Uterus (tissue), 4 donors: ENCODE measurements at places on chromosomes 2 and 18. TPM values are rescaled to one million over a fixed set of nuclear protein-coding genes. Genes with fewer than 3 reads are reported as not detected.

The AMER3 gene
- not detected for total RNA-seq

The CD8B2 gene
- not detected for total RNA-seq

The SANBR gene
- total RNA-seq, result 5.6 TPM

The CABLES1 gene
- total RNA-seq, result 9.5 TPM

The HMSD gene
- not detected for total RNA-seq

The CXXC1 gene
- 58.9 TPM for total RNA-seq

The TACR1 gene
- total RNA-seq, result 1.9 TPM

The USP40 gene
- 59.2 TPM for total RNA-seq

The SPC25 gene
- not detected for total RNA-seq

GRCh38 chr18:28189400-28190239 lies 12.7 kb upstream of the CDH2 start:
- DNase-seq, result no peak

GRCh38 chr2:173834141-173834540 lies 131.0 kb downstream of the SP3 start:
- DNase-seq, result no peak

DNA sequence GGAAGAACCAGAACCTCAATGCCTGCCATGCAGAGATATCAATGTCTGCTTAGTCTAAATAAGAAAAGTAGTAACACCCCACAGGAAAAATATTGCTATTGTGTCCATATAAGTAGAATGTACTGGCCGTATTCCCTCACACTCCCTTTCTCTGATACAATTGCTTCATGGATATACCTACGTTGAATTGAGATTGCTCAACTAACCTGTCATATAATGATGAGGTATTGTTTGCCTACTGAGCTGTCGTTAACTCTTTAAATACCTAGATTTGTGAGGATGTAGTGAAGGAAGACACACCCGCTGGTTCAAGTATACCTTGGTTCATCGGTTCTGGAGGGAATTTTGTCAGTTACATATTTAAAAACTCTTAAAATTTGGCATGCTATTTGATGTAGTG lies 480.7 kb upstream of the TCF4 start:
- no peak for DNase-seq

DNA sequence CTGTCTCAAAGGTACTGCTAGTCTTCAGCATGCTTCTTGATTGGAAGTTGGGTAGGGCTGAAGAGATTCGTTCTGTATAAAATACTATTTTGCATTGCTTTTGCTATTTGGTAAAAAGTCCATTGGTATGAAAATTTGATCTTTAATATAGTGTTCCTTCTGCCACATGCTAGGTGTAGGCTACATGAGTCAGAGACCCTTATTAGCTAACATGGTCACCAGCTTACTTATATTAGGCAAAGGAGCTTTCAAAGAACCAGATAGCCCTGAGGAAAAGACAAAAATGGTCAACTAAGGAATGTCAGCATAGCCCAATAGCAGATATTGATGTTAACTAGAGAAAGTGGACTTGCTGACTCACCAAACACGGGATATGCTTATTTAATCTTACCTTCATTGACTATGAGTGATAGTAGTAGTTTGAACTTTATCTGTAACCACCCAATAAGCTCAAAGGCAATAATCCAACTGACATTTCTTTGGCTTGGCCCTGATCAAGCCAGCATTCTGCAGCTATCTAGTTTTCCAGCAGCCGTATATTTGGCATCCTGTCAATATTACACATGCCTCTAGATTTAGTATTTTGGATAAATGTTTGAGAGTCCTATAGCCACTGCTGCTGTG lies 110.0 kb downstream of the TPGS2 start:
- DNase-seq, result no peak

- no peak for DNase-seq
Measured at GRCh38 chr18:45958730-45959129, 8.4 kb downstream of the EPG5 start.

GRCh38 chr2:159017837-159018236 lies 49.4 kb downstream of the TANC1 start:
- DNase-seq, result no peak

DNA sequence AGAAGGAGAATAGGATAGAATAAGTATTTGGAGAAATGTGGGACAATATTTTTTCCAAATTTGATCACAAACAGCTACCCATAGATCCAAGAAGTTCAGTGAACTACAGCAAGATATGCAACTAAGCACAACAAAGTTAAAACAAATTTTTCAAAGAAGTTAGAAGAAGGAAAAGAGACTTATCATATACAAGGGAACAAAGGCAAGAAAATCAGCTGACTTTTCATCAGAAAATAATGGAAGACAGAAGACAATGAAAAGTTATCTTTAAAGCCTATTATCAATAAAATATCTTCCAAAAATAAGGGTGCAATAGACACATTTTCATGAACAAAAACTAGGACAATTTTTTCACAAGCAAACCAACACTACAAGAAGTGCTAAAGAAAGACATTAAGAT lies 202.8 kb upstream of the FN1 start:
- no peak for DNase-seq

DNA sequence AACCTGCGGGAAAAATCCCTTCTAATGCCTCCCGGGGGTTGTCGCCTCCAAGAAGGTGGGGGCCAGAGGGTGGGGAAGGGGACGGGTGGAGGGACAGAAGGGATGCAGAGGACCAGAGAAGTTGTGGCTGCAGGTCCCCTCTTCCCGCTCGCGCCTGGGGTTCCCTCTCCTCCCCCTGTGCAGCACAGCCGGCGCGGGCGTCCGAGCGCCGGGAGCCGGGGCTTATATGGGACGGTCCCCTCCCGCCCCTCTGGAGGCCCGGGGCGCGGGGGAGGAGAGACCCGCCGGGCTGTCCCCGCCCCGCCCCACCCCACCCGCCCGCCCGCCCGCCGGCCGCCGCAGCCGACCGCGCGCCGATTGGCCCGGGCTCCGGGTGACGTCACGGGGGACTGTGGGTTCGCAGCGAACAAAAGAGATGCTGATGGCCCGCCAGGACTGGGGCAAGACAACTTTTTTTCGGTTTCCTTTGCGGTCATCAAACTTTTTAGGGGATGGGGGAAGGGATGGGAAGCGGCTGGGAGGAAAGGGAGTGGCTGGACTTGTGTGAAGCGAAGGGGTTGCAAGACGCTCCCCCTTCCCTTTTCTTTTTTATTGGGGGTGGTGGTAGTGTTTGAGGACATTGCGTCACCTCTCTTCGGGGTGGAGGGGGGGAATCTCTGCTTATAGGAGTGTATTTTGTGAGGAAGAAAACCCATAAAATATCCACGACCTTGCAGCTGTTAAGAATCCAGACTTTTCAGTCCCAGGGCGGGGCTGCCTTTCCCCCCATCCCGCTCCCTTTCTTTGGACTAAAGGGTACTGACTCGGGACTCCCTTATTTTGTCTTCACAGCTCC lies at the start of gene FN1:
Gene FN1 (minus strand): TSS at position 199 of the 835 bp plus-strand sequence. CDS start 266 bp downstream, outside the sequence.
- DNase-seq, result peak; percentile 96

- DNase-seq, result no peak
Measured at GRCh38 chr2:38256610-38257009, 120.5 kb downstream of the ATL2 start.

DNA sequence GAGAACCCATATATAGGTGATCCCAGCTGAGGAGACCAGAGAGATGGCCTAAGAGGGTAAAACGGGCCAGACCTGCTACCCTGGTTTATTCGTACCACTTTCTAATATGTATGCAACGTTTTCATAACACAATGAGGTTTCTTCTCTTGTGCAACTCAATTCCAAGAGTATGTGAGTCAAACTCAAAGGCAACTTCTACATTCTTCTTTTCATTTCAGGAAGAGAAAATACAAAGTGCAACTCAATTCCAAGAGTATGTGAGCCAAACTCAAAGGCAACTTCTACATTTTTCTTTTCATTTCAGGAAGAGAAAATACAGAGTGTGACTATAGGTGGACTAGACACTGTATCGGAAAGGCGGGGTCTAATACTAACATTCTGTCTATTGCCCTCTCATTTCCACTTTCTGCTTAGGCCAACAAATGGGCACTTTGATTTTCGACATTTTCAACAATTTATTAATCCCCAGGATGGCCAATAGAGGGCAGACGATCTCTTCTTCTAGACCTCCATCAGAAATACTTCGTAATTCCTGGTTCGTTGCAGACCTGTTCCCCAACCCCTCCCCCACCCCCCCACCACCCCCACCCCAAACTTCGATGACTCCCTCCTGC lies 3.7 kb upstream of the CRIM1 start:
- no peak for DNase-seq

DNA sequence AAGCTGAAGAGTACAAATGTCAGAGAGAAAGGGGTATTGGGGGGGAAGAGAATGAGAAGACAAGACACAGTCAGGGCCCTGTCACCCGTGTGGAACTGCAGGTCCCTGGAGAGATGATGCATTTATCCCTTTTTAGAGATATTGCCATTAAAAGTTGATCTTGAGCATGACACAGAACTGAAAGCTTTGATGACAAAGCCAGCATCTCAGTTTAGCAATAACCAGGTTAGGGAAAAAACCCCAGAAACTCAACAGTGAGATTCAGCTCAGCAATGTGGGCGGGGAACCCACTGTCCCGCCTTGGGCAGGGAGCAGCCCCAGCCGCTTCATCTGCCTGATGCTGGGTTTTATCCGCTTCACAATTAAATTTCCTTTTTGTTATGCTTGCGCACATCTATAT lies 181.1 kb downstream of the NEDD4L start:
- no peak for DNase-seq

DNA sequence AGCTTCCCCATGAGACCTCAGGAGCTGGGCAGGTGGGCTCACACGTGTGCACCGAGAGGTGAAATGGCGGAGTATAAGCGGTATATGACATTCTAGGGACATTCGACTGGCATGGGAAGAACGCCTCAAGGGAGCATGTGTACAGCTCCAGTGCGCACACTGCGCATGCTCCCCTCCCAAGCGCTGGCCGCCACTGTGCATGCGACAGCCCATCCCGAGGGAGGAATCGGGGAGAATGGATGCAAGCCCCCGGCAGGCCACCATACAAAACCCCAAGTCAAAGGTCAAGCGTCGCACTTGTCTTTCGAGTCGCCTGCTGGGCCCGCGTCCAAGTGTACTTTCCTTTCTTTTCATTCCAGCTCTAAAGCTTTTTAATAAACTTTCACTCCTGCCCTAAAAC lies 103.4 kb upstream of the ODC1 start:
- no peak for DNase-seq

DNA sequence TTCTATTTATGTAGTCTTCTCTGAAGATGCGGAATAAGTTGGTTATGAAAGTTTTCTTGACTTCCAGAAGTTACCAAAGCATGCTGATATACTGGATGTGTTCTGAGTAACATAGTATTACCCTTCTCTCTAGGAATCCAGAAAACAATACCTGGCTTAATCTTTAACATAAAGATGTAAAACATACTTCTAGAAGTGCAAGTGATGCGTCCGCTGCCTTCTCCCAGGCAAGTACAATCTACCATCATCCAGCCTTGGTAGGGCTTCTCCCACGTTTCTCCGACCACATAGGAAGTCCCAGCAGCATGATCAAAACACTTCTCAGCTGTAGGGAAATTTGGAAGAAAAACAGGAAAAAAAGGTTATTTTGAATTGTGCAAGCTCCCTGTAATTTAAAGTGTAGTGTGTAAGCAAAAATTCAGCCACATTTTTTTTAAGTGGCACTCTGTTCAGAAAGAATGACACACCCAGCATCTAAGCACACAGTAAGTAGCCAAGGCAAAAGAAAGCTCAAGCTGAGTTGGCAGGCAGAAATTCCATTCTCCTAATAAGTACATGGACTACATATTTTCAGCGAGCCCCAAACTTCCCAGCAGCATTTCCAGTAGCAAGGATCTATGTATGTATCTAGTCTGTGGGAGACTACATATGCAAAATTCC lies 5.2 kb downstream of the FN1 start:
- no peak for DNase-seq

DNA sequence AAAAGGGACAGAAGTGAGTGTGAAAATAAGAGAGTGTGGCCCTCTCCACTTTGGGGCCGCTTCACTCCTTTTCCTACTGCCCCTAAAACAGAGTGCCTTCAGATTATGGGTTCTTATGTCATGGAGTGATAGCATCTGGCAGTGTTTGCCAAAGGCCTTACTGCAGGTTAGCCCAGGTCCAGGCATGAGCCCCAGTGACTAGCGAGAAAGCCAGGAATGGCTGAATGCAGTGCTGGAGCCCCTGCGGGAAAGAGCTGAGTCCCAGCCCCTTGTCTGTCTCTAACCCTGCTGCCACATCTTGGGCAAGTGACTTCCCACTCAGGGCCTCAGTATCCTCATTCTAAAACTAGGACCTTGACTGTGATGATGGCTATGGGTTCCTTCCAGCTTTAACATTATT lies 6.0 kb downstream of the IGFBP5 start:
- no peak for DNase-seq

DNA sequence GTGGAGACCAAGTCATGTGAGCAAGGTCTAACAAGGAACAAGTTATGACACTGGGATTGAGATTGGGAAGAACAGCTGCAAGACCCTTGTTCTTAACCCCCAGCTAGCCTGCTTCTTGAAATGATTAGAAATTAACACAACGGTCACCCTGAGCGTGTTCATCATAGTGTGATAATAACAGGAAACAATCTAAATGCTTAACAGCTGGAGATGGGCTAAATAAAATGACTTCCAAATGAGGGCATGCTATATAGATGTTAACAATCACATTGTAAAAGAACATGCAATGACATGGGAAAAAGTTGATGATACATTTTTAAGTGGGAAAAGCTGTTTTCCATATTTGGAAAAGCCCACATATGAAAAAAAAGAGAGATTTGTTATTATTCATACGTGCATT lies 47.6 kb downstream of the RPL37A start:
- DNase-seq, result no peak

DNA sequence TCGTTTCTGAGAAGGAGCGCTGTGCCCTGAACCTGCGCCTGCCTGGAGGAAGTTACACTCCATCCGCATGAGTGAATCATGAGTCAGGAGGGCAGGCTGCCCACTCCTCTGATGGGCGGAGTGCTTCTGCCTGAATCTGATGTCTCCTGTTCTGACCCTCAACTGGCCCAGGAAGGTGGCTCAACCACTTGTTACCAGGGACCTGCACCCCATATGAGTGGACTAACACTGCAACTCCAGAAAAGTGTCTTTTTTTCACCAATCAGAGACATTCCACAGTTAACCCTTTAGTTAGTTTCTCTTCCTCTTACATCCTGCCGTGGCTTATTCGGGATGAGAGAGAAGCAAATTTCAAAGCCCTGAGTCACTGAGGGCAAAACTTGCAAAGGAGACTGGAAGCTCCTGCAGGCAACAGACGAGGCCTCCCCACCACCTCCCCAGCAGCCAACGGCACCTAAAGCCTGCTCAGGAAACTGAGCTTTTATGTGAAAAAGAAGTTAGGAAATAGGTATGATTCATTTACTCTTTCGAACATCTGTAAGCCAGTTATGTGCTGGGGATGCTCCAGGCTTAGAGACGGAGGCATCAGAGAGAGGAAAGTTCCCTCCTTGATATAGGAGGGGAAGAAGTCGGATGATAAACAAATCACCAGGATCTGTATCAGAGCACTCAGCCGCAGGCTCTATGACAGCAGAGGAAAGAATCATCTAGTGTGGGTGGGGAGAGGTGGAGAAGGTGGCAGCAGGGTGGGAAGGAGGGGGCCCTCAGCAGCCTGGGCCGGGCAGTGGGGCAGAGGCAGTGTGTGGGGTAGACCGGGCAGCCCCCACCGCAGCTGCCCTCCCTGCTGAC lies 30.9 kb downstream of the MBP start:
- peak; percentile 86 for DNase-seq

GRCh38 chr2:188835821-188836220 lies 138.4 kb upstream of the COL3A1 start:
- DNase-seq, result no peak
